ENCODE measurements at places on chromosomes 12 and 14.

DNA sequence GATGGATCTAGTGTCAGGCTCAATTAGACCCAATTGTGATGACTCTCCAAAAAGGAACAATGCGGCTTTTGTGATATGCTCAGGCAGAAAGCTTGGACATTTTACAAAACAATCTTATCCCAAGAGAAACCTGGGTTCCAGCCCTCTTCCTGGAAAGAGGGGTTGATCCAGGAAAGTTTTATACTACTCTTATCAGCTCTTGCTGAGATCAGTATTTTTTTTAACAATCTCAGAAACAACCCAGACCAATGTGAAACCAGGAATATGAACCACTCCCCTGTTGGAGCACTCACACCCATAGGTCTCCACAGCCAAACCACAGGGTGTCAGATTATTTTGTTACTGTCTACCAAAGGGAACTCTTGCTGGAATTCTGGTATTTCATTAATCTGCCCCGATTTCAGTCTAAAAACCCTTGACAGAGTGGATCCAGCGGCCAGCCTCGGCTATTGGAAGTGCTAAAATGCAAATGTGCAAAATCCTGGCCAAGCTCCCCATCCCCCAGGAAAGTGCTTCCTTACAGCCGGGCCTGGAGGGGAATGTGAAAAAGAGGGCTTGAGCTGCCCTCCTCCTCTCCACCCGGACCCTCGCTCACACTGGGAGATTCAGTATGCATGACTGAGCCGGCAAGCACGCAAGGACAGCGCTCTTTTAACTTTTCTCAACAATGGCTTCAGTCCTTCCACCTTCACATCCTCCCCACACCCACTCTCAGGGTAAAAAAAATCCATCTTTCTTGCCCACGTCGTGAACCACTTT lies 4.0 kb downstream of the FBXL14 start:
- DNase-seq: no peak

GRCh38 chr12:64840949-64841717 lies 16.7 kb downstream of the TBC1D30 start:
- DNase-seq: no peak

DNA sequence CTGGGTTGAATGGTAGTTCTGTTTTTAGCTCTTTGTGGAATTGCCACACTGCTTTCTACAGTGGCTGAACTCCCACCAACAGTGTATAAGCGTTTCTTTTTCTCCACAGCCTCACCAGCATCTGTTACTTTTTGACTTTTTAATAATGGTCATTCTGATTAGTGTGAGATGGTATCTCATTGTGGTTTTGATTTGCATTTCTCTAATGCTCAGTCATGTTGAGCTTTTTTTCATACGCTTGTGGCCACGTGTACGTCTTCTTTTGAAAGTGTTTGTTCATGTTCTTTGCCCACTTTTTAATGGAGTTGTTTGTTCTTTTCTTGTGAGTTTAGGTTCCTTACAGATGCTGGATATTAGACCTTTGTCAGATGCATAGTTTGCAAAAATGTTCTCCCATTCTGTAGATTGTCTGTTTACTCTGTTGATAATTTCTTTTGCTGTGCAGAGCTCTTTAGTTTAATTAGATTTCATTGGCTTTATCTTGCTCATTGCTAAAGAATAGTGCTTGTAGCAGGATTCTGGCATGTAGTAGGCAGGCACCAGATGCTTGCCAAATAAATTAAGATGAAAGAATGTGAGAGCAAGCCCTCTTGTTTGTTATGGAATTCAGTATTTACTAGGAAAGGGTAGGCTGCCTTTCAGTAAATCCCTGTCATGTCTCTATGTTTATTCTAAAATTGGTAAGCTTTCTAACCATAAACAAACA lies 86.8 kb downstream of the PDE3A start:
- DNase-seq: no peak

DNA sequence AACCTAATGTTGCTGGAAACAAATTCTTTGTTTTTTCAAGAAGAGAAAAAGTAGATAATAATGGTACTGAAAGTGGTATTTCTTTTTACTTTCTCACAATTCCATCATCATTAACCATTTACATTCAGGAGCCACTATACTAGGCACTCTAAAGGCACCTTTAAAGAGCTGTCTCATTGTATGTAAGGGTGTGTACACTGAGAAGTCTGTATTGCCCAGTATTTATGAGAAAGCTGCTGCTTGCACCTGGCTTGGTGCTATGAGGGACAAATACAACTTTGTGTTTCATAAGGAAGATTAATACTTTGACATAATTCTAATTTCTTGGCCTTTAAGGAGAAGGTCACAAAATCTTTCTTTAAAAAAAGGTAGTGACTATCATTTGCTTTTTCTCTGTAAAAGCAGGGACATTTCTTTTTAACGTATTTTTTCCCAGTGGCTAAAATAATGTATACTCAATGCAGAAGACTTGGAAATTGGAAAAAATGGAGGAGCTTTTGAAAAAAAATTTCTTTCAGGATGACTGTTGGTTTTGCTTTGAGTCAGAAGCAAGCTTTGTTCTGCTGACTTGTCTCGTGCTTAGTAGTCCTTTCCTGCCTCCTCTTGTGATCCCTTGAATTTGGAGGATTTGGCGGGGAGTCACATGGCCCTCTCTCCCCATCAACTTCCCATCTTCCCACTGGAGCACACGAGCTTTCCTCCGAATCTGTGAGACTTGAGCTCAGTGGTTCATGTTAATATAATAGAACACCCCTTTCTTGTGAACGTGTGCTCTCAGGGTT lies 50.1 kb downstream of the RASSF3 start:
- no peak for DNase-seq

- DNase-seq: no peak
These were observed 809 bp downstream of the AP1G2 start for GRCh38 chr14:23566778-23567185.
